Femur (tissue), 1 donor: ENCODE measurements at places on chromosomes 7 and 10.

DNA sequence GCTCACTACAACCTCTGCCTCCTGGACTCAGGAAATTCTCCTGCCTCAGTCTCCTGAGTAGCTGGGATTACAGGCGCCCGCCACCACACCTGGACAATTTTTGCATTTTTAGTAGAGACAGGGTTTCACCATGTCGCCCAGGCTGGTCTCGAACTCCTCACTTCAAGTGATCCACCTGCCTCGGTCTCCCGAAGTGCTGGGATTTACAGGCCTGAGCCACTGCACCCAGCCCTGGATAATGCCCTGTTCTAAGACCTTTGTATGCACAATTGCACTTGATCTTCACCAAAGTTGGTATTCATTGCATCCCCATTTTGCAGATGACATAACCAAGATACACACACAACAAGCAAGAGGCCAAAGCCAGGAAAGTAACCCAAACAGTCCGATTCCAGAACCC, 97.7 kb upstream of the CARD11 start:
- DNase-seq = no peak

- peak; percentile 31 for DNase-seq
Measured at GRCh38 chr7:129553899-129554461, 51.6 kb downstream of the SMKR1 start.

DNA sequence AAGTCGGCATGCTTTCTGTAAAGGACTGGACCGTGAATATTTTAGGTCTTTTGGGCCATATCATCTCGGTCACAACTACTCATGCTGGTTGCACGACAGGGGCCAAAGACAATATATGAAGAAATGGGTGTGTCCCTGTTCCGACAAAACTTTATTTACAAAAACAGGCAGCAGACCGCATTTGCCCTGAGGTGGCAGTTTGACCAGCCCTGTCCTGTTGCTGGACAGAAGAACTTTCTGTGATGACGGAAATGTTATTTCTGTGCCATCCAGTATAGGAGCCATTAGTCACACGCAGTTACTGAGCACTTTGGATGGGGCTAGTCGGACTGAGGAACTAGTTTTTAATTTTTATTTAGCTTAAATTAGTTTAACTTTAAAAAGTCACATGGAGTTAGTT, 112.8 kb upstream of the CARD11 start:
- DNase-seq = no peak

DNA sequence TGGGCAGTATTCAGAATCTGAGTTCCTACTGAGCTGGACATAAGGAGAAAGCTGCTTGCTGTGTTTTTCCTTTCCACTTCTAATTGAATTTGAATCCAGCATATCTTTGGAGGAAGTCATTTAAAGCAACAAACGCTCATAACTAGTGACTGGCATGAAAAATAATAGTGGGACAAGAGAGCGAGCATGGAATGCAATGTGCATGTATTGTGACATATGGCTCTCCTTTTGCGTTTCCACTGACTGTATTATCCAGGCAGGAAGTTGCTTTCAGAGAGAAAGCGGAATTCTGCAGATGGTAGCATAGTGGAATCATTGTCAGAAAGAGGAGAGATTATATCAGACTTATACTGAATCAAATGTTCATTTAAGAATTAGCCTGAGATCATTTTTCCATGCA, 368.6 kb downstream of the REEP3 start:
- no peak for DNase-seq

GRCh38 chr7:100896732-100897608, 1.3 kb upstream of the ACHE start:
- DNase-seq = peak; percentile 58

- no peak for DNase-seq
Measured at GRCh38 chr10:8095959-8096358, 41.5 kb downstream of the GATA3 start.

DNA sequence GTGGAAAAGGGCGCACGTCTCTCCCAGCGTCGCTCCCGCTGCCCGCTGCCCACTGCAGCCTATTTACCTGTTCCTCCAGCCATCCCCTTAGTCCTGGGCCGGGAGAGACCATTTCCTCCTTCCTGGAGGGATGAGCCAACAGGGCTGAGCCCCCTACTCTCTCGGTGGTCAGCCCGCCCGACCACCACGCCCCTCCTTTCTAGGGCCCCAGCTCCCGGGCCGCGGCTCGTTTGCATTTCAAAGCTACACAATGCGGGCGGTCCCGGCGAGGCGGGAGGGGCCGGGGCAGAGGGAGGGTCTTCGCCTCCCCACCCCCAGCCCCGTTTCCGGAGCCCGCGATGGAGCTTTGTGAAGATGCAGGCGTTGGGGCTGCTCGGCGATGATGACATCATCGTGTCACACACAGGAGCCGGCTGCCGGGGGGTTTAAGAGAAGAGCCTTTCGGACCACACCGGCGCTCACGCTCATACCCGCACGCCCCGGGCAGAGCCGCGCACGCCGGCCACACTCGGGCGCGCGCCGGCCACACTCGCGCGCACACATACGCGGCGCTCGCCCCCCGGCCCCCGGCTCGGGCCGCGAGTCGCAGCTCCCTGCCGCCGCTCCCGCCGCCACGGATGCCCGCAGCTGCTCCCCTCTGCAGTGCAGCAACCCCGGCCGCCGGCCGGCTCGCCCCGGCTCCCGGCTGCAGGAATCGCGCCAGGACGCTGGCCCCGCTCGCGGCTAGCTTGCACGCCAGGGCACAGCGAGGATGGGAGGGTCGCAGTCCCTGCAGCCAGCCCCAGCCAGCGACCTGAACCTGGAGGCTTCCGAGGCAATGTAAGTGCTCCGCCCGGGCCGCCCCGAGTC, 107.7 kb upstream of the BTBD16 start:
- peak; percentile 60 for DNase-seq

DNA sequence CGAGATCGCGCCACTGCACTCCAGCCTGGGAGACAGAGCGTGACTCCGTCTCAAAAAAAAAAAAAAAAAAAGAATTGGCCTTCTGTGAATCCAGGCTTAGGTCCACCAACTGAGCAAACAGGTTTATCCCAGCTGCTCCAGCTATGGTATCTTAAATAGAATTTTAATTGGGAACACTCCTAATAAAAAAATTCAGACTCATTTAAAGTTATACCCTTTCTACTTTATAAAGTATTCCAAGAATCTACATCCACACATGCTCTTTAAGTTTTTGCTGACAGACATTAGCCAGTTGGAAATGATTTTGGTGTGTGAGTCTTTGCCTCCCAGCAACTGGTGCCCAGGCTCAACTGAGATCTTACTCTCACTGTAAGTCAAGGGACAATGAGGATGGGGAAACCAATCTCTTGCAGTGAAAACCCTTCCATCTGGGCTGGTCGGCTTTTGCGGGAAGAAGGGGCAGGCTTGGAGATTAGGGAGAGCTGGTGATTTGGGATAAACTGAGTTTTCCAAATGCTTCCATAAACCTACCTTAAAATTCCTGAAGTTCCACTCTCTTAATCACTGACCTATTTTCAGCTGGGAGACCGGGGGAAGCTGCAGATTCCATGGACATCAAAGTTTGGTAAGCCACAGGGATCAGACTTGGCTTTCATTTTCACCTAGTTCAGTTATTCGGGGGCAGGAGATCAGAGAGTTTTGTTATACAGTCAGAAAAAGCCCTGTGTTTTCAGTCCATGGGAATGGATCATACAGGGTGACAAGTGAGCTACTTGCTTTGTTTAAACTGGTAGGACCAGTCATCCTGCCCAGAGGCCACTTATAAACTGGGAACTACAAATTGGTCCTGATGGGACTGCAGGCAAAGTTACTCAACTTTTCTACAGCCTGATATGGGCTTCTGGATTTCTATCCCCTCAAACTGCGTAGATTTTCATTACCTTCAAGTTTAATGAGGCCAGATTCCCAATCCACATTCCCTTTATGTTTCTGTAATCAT, 89.3 kb upstream of the ZNF746 start:
- no peak for DNase-seq

DNA sequence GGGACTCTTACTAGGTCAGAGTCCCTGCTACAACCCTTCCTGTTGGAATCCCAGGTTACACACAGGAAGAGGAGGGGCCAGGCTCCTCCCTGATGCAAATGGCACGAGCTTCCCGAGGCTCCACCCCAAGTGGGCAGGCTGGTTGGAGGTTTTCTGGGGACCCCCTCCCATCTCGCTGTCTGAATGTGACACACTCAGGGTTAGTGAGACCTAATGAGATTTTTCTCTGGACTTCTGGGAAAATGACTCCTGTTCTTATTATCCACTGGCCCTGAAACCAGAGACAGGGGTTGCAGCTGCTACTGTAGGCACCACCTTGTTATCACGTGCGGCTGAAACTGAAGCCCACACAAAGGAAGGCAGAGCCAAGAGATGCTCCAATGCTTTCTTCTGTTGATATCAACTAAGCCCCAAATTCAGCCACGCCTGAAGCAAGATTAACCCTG, 103.3 kb downstream of the FAM107B start:
- no peak for DNase-seq
